CD4-positive, alpha-beta T cell treated with Interleukin-1 beta for 1 hour (primary cell): ENCODE measurements at places on chromosomes 7 and 10.

- DNase-seq = peak; percentile 93
Measured at GRCh38 chr10:33139181-33139646, 181.2 kb upstream of the ITGB1 start.

DNA sequence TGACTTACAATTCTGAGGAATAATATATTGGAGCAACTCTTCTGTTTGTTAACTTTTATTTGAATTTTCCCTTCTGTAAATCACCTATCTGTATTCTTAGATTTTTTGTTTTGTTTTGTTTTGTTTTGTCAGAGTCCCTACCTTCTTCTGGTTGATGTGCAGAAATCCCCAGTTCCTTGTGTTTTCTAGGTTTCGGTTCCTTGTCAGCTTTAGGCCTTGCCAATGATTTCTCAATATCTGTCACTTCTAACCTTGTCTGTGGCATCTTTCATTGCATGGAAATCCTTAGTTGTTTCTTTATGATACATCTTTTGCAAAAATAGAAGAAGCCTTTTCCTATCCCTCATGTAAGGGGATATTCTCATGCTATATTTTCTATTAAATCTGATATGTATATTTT, 21.7 kb upstream of the ST8SIA6 start:
- no peak for DNase-seq

DNA sequence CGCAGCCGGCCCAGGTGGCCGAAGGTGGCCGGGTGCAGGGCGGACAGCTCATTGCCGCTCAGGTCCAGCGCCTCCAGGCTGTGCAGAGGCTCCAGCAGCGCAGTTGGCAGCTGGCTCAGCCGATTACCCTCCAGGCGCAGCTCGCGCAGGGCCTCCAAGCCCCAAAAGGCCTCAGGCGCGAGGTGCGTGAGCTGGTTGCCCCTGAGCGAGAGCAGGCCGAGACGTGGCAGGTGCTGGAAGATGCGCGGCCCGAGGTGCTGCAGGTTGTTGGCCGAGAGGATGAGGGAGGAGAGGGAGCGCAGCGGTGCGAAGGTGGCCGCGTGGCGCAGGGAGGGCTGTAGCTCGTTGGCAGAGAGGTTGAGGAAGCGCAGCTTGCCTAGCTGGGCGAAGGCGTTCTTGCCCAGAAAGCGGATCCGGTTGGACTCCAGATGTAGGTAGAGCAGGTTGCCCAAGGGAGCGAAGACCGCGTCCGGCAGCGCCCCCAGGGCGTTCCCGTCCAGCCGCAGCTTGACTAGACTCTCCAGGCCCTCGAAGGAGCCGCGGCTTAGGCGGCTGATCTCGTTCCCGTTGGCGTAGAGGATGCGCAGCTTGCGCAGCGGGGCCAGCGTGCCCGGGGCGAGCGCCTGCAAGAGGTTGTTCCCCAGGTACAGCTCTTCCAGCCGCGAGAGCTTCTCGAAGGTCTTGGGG, 923 bp downstream of the TRIL start:
- no peak for DNase-seq

DNA sequence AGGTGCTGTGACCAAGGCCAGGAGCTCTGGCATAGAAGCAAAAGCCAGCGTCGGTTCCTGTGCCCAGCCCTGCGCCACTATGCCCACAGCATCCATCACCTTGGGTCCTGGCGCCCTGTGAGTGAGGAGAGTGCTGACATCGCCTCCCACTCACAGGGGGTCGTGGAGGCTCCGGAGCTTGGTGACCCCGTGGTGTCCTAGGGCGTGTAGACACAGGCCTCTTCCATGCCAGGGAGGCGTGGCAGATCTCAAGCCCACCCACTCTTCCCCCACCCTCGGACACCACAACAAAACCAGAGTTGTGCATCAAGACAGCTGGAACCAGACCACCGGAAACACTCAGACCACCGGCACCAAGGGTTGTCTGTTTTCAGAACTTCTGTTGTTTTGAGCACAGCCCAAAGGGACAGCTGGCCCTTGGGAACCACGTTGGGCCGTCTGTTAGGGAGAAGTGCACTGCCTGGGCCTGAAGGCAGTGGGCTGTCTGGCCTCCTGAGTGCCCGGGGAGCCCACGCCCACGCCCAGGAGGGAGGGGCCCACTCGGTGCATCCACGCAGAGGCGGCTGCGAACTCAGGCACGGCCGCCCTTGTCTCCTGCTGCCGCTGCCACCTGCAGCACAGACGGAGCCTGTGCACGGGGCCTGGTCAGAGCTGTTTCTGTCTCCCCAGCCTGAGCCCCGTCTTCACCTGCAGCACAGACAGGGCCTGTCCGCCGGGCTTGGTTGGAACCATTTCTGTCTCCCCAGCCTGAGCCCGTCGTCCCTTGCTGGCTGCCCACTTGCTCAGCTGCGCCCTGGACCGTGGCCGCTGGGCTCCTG, 106.3 kb downstream of the INPP5A start:
- DNase-seq = no peak

DNA sequence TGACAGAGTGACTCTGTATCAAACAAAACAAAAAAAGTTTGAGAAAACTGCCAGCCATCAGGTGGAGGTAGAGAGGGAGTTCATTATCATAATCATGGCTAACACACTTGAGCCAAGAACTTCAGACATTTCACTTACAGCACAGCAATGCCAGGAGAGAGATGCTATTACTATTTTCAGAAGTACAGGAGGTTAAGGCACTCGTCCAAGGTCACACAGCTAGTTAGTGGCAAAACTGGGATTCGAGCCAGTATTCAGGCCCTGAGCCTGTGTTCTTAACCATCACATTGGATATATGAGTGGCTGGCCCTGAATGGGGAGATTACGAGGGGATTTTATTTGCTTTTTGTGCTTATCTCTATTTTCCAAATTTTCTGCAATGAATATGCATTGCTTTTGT, 24.8 kb upstream of the UNC5B start:
- no peak for DNase-seq

DNA sequence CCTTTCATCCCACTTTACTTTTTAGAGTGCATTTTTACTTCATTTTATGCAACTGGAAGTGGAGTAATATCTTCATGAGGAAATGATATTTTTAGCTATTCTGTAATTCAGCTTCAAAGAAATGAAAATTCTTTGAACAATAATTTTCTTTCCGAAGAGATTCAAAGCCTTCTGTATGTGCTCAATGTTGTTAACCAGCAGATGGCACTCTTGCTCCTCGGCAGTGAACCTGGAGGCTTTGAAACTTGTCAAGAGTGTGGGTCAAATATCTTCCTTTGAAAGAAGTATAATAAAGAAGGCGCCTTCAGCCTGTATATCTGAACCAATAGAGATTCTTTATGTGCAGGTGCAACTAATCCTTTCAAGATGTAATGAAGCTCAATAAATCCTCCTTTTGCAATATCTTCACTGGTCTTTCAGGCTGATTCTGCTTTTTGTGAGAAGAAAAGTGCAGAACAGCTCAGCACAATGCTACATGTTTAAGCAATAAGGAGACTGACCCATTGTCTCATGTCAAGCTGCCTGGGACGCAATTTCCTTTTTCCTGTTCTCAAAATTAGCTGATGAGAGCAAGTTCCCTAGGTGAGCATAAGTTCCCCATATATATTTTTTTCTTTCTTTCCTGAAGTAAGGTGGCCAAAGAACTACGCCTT, 258.4 kb downstream of the SEMA3A start:
- peak; percentile 26 for DNase-seq

- DNase-seq = no peak
Measured at GRCh38 chr7:101399759-101400158, 37.1 kb downstream of the COL26A1 start.

- DNase-seq = no peak
Measured at GRCh38 chr7:20597339-20597738, 18.1 kb upstream of the ABCB5 start.

- no peak for DNase-seq
Measured at GRCh38 chr7:92621561-92622023, 31.4 kb upstream of the FAM133B start.

DNA sequence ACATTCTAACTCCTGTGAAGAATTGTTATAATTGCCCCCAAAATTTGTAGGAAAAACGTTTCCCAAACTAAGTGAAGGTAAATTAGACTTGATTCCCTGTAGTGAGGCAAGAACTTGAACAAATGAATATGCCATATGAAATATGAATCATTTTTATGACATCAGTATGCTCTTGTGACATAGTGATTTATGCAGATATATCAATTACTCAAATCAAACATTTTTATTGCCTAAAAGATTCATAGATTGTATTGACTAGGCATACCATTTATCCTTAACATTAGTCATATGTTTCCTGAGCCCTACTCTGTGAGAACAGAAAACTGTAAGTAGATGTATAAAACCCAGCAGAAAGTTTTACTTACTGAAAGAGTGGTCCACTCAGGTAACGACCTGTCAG, 245.6 kb downstream of the MALRD1 start:
- no peak for DNase-seq

GRCh38 chr7:25732766-25733217, 419.2 kb upstream of the NFE2L3 start:
- DNase-seq = no peak

DNA sequence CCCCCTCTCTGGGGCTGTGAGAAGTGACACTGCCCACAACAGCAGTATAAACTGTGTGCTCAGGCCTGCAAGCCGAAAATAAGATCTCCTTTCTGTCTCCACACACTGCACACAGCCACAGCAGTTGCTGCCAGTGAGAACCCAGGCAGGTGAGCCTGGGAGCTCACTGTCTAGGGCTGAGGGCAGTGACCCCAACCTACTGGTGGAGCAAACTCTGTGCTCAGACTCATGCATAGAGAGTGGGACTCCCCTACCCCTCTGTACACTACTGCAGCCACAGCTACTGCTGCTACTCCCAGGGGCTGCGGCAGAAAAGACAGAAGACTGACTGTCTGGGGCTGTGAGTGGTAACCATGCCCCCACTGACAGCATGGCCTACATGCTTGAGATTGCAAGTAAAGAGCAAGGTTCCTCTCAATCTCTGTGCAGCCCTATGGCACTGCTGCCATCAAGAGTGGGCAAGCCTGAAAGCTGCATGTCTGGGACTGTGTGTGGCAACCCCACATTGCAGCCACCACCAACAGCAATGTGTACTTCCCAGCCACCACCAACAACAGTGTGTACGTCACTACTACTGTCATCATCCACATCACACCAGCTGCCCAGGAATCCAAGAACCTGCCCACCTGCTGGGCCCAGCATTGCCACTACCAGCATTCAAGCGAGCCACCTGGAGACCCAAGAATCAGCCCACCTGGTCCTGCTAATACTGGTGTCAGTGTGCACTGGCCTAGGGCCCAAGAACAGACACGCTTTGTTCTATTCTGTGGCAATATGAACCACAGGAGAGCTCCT, 226.1 kb downstream of the XPNPEP1 start:
- DNase-seq = no peak

DNA sequence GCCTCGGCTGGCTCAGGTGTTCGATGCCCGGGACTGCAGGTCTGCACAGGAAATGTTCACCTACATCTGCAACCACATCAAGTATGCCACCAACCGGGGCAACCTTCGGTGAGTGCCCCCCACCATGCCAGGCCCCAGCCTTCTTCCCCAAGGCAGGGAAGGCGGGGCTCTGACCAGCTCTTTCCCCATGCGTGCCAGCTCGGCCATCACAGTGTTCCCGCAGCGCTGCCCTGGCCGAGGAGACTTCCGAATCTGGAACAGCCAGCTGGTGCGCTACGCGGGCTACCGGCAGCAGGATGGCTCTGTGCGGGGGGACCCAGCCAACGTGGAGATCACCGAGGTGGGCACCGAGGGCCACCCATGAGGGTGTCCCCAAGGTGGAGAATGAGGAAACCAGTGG, 7.5 kb downstream of the NOS3 start:
- no peak for DNase-seq

DNA sequence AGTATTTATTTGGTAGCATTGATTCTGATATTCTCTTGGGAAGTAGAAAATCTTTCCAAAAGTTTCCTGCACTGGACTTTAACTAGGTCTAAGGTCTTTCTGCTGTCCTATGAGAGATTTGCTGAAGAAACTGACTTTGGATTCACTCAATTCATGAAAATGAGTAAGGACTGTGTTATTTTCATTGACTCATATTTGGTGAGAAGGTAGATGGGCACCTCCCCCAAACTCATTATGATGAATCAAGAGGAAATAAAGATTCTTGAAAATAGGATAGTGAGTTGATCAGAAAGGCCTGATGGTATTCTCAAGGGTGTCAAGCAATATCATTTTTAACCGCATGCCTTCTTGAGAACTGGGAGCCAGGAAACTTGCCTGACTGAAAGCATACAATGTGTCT, 110.3 kb downstream of the RNF133 start:
- no peak for DNase-seq

DNA sequence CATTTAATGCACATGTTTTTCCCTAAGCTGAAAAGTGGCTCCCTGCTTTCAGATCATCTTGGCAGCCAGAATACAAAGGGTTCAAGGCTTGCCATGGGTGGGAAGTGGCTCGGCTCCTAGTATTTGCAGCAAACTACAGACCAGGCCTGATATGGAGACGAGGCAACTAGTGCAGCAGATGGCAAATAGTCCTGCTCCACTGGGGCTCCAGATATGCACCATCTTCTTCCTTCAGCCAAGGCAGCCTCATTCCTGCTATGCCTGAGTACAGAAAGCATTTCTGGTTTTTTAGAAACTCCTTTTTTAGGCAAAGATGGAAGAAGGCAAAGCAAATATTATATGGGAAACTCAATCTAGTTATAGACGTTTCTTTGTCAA, 23.9 kb downstream of the LRRC4 start:
- no peak for DNase-seq

DNA sequence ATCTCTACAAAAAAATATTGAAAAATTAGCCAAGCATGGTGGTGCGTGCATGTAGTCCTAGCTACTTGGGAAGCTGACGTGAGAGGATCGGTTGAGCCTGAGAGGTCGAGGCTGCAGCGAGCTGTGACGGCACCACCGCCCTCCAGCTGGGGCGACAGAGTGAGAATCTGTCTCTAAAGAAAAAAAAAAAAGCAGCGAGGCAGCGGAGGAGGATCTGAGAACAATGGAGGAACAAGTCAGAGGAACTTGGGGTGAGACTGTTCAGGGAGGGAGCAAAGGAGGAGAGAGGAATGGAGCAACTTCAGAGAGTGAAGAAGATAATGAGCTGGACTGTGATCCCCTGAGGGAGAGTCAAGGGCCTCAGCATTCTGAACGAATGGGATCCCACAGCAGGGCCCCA, 85.4 kb downstream of the MKX start:
- no peak for DNase-seq

DNA sequence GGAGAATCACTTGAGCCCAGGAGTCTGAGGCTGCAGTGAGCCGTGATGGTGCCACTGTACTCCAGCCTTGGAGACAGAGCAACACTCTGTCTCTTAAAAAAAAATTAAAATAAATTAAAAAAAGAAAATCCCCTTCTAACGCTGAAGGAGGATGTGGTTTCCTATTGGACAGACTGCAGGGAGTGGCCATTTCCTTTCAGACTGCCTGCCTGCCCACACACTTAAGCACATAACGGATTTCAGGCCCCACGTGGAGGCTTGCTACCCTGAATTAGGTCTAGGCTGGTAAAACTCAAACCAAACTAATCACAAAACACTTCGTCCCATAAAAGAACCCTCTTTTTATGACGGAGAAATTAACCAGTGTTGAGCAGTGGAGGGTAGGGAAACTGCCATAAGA, 34.0 kb downstream of the GATA3 start:
- DNase-seq = peak; percentile 60

GRCh38 chr10:62796896-62797295, 7.6 kb upstream of the ADO start:
- no peak for DNase-seq

GRCh38 chr10:119431034-119431772, 111.3 kb downstream of the RGS10 start:
- DNase-seq = no peak
